ENCODE measurements at places on chromosomes 1 and 21.

DNA sequence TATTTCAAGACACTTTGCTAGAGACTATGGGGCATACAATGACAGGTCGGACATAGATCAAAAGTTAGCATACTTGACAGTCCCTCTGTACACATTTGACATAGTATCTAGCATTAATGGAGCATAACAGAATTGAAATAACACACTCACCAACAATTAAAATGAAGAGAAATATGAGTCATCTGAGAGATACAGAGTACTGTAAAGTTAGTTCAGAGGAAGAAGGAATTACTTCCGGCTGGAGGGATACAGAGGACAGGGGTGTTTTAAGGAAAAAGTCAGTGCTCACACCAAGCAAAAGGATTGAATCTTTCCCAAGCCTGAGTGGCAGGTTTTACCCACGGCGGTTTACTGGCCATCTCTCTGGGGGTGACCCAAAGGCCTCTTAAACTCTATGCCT, 2.4 kb downstream of the ZMYND12 start:
- DNase-seq = no peak

DNA sequence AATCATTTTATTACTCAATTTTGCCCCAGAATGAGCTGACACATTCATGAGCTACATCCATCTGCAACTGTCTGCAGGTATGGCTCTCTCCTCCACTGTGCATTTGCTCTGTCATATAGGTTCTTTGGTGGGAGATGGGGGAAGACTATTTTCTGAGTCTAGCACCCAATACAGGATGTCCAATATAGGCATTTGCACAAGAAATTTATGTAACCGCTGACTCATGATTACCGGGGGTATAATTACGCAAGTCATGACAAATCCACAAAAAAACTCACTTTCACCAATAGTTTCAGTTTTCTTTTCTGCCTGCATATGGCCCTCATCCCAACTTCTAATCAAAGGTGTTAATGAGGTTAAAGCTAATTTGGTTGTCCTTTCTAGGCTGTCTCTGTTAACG, 17.5 kb upstream of the VSIG8 start:
- DNase-seq = no peak

GRCh38 chr1:5980314-5981008, 11.8 kb downstream of the NPHP4 start:
- no peak for DNase-seq

DNA sequence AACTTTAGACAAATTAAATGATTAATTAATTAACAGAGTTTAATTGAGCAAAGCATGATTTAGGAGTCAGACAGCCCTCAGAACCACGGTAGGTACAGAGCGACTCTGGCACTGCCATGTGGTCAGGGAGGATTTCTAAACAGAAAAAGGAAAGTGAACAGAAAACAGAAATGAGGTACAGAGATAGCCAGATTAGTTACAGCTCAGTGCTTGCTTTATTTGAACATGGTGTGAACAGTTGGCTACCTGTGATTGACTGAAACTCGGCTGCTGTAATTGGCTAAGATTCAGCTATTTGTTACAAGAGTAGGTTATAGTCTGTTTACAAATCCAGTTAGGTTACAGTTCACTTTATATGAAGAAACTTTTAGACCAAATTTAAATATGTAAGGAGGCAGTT, 163.0 kb upstream of the TNR start:
- no peak for DNase-seq

DNA sequence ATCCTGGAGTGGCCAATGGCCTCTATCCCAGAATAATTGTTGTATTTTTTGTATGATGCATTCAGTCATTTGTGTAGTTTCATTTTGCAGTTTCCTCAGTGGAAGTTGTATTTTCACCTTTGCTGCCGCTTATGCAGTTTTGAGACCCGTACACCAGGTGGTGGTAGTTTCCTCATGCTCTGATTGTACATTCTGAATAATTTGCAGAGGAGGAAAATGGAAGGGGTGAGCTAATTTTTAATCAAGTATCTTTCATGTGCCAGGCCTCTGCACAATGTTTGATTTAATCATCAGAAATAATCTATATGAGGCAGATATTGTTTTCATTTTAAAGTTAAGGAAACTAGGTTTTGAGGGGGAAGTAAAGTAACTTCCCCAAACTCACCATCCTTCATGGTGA, 29.5 kb downstream of the HLX start:
- no peak for DNase-seq

GRCh38 chr1:40310983-40311642, 6.0 kb downstream of the COL9A2 start:
- no peak for DNase-seq

DNA sequence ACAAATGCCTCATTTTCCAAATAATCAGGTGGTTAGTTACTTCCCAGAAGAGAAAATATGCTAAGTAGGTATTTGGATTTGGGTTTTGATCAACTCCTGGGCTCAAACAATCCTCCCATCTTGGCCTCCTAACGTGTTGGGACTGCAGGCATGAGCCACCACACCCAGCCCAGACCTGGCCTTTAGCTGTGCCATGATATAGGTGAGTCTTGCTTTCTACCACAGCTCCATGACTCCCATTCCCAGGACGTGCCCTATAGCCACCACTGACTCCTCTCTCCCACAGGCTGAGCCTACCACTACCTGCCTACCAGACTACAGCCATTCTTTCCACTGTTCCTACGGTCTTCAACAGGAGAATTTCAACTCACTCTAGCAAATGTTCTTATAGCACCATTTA, 1.8 kb upstream of the SLC1A7 start:
- no peak for DNase-seq

DNA sequence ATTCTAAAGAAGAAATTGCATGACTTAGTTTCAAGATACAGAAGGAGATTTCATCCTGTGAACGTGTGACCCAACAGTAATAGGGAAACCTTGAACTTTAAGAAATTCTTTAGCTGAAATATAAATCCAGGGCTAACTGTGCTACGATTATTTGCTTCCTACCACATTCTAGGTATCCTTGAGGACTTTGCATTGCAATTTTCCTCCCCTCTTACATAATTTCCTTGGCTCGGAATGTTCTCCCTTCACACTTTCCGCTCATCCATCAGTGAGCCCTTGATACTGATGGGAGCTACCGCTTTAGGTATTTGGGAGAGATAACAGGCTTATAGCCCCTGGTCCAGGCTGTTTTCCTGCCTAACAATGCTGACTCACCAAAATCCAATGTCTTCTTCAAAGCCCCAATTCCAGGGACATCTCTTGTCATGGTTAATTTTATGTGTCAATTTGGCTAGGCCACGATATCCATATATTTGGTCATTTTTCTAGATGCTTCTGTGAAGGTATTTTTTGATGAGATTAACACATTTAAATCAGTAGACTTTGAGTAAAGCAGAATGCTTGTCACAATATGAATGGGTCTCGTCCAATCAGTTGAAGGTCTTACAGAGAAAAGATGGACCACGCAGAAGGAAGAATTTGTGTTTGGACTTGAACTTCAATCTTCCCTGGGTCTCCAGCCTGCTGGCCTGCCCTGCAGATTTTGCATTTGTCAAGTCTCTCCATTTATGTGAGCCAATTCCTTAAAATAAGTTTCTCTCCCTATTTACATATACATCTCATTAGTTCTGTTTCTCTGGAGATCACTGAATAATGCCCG, 121.2 kb downstream of the PTPN14 start:
- no peak for DNase-seq

DNA sequence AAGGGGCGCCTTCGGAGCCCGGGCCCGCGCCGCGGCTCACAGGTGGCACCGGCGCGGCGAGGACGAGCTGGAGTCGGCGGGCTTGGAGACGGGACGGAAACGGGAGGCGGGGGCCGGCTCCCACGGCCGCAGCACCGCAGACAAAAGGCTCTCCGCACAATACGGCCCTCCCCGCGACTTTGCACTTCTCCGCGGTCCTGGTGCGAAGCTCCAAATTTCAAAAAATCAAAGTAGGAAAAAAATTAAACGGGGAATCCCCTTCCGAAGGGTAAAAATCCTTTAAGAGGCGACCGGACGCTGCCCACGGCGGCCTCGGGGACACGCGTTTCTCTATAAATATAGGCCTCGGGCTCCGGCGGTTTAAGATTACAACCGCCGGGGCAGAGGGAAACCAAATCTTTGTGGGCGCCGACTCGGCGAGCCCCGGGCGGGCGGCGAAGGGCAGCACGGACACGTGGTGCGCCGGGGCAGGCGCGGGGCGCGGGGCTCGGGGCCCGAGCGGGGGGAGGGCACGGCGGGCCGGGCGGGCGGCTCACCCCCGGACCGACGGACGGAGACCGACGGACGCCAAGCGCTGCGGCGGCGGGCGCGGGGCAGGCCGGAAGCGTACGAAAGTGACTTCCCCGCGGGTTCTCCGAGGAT, 453 bp downstream of the PABPC4 start:
- DNase-seq = no peak

- DNase-seq = no peak
Observed at GRCh38 chr1:43312663-43313515, 12.1 kb downstream of the TIE1 start.

DNA sequence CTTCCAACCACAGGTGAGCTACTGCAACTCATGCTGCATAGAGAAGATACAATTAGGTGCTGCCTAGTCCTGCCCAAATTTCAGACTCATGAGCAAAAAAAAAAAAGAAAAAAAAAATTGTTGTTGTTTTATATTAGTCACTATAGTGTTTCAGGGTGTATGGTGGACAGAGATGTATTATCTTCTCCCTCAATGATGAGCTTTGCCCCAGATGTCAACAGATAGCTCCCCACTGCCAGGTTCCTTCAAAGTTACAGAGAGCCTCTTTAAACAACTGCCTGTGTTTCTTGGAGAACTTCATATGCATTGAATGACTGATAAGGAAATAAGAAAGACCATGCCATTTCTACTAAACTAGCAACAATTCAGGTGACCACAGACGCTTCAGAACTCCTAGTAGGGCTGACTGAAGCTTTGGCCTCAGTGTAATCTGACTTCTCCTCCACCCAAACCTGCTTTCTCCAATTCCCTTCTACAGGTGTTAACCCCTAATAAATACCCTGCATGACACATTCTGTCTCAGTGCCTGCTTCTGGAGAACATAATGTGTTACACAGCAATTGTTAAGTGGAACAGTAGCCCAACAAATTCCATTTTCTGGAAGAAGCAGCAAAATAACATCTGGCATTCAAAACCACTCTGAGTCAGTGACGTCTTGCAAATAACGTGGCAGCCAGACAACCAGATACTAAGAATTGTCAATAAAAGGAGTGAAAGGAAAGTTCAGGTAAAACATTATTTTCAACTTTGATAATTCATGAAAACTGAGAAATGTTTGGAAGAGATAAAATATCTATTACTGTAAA, 147.7 kb downstream of the CDC42BPA start:
- no peak for DNase-seq

GRCh38 chr1:161274874-161275273, 16.3 kb downstream of the PCP4L1 start:
- no peak for DNase-seq

DNA sequence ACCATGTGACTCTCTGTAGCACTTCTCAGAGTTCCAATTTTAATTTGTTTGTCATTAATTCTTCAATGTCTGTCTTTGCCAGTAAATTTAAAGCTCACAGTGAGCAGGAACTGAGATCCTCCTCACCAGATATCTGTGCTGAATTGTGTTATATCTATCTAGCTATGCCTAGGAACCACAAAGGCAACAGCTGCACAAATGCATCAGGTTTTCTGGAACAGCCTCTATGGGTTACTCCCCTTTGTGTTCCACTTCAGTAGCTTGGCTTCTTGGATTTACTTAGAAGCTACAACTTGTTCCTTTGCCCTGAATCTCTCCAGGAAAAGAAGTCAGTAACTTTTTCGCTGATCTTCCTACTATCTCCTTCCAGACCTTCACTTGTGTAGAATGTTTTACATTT, 1237.8 kb upstream of the ADGRL4 start:
- no peak for DNase-seq

DNA sequence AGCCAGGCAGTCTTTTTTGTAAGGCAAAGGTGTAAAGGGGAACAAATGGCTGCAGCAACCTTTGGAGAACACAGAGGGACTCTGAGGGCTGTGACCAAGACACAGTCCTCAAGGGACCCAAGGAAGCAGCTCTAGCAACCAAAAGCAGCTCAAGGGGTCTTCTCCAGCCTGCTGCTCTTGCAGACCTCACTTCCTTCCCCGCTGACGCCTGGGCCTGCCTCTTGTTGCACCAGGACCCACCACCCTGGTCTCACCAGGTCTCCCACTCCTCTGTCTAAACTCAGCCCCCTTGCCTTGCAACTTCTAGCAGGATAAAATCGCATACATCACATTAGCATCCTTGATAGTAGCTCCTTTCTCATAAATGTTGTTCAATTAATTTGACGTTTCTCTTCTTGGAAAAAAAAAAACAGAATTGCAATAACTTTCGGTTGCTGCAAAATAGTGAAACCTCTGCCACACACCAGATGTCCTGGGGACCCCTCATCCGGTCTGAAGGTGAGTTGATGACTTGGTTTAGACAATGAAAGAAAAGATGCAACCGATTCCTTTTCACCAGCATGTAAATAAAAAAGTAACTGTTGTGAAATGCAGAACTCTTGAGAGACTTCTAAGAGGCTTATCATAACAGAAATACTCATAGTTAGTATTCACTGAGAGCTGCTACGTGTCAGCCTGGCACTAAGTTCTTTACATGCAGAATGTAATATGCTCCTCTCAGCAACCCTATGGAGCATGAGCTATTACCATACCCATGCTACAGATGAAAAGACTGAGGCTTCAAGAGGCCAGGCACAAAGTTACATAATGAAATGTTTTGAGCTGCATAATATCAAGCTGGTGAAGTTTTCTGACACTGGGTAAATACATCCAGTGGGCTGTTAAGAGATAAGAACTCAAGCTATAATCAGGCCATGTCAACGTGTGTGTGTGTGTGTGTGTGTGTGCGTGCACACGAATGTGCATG, 58.5 kb downstream of the UMODL1 start:
- DNase-seq = no peak

- DNase-seq = no peak
Observed at GRCh38 chr1:7755448-7755847, 15.6 kb upstream of the VAMP3 start.

DNA sequence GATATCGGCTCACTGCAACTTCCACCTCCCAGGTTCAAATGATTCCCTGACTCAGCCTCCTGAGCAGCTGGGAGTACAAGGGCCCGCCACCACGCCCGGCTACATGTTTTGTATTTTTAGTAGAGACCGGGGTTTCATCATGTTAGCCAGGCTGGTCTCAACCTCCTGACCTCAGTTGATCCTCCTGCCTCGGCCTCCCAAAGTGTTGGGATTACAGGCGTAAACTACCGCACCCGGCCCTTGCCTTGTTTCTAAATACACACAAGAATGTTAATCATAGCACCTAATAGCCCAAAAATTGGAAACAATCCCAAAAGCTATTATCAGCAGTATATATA, 1.2 kb upstream of the MSTO1 start:
- no peak for DNase-seq

DNA sequence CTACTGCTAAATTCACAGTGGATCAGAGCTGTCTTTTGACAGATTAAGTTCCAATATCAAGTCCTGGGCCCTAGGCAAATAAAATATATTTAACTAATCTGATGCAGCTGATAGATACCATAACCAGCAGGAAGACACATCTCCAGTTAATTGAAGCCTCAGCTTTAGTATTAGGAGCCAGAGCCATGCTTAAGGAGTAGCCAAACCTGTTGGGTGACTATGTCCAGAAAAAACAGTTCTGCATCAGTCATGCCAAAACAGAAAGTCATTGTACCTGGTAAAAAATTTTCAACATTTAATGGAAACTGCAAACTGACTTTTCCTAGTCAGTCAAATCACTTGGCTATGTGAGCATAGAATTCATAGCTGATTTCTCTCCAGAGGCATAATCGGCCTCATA, 200.5 kb upstream of the RUNX1 start:
- DNase-seq = no peak

- DNase-seq = no peak
Observed at GRCh38 chr1:3468236-3469103, 14.0 kb downstream of the ARHGEF16 start.
